Motor neuron (in vitro differentiated cells): ENCODE measurements at places on chromosomes 4 and X. TPM values are rescaled to one million over a fixed set of nuclear protein-coding genes. Genes with fewer than 3 reads are reported as not detected.

Gene F8A1
- total RNA-seq: 10.6 and 10.7 TPM in 2 replicates

Gene SLITRK2
- 12.5 and 13.5 TPM in 2 replicates for total RNA-seq

Gene HSD17B11
- 26.1 TPM in 2 replicates for total RNA-seq

Gene RTL9
- total RNA-seq: 0.60 and 0.62 TPM in 2 replicates

Gene EOLA1
- total RNA-seq: 10.6 and 14.6 TPM in 2 replicates

Gene ATP1B4
- 0.06 TPM in 1 of 2 replicates, not detected in the other for total RNA-seq

DNA sequence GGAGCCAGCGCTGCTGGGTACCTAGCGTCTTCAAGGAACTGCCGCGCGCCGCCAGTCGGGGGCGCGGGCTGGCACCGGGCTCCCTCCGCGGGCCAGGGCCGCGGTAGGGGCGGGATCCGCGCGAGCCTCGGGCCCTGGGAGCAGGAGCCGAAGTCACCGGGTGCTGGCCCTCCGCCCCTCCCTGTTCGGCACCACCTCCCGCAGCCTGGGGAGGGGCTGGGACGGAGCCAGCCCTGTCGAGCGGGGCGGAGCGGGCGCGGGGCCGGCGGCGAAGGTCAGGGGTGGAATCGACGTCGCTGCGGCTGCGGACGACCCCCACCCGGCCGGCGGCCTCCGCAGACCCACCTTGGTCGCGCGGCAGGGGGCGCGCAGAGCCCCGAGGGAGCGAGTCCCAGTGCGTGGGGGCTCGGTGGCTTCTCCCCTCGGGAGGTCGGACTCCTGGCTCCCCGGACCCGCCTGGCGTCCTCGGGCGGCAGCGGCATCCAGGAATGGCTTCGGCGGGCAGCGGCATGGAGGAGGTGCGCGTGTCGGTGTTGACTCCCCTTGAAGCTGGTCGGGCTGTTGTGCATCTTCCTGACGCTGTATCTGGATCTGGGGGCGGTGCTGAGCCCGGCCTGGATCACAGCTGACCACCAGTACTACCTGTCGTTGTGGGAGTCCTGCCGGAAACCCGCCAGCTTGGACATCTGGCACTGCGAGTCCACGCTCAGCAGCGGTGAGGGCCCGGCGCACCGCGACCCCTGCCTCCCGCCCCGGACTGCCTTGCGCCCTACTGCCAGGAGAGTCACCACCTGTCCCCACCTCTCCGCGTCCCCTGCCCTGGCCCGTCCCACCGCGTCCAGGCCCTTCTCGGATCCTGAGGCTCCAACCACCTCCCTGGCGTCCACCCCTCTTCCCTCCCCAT is 50.5 kb upstream of the FAM47C start:
- no peak for ATAC-seq

GRCh38 chr4:121988950-121989349 is 37.1 kb upstream of the TRPC3 start:
- ATAC-seq: no peak

DNA sequence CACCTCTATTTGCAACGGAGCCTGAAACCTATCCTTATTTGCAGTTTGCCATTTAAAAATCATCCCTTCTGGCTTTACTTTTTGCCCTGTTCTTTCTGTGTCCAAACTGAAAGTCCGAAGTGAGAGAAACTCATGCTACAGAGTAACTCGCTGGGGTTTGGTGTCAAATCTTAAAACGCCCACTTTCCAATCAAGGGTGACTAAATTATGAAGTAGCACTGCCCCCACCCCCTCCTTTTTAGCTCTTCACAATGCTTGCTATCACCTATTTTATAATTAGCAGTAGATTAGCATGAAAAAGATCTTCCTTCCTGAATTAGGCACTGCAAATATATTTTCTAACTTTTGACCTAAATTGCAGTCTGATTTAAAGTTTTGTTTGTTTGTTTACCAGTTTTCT is 52.5 kb downstream of the VGLL1 start:
- no peak for ATAC-seq

- ATAC-seq: no peak
These were observed 50.4 kb upstream of the SCRG1 start for GRCh38 chr4:173449380-173449717.

- no peak for ATAC-seq
These were observed 123.7 kb upstream of the TLR3 start for GRCh38 chr4:185945252-185945651.

GRCh38 chr4:52107745-52108144 is 56.6 kb downstream of the SPATA18 start:
- ATAC-seq: no peak

DNA sequence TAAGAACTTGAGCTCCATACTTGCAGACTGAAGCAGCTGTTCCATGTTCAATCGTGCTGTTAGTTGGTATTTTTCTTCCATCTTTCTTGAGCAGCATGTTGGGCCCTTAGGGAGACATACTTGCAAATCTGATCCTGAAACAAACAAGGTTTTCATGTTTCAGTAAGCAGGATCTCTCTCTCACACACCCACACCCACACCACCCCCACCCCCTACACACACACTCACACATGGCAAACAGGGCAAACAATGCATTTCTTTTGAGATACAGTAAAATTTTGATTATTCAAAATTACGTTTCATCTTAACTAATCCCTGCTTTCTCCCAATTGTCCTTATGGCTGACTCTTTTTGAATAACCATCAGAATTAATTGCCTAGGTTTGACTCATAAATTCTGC is 32.3 kb downstream of the GPC3 start:
- ATAC-seq: no peak

GRCh38 chr4:101183221-101183620 is 164.1 kb downstream of the PPP3CA start:
- no peak for ATAC-seq

DNA sequence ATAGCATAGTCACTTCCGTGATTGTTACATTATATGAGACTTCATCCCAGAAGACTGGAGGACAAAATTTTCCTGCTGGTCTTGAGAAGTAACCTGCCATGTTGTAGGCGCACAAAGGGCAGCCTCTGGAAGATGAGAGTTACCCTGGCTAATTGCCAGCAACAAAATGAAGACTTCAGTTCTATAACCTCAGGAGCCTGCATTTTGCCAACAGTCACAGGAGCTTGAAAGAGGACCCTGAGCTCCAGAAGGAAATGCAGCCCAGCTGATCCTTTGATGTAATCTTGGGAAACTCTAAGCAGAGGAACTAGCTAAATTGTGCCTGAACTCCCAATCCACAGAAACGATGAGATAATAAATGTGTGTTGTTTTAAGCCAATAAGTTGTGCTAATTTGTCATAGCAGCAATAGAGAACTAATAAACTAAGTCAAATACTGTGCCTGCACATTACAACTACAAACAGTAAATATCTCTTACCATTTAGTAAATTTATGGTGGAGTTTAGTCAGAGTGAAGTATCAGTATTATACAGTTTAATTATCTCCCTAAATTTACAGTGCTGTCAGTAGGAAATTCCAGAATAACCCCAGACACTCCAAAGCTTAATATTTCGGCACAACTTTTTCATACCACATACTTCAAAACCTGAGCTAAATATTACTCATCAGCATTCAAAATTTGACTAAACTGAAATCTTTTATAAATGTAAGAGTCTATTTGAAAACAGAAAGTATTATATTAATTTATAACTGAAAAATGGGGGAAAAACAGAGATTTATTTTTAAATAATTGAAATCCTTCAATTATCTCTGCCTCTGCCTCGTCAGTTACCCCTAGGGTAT is 90.1 kb upstream of the MAPK10 start:
- no peak for ATAC-seq

GRCh38 chr4:23853986-23854660 is 35.7 kb downstream of the PPARGC1A start:
- ATAC-seq: no peak

GRCh38 chr4:44071959-44072955 is 376.4 kb downstream of the KCTD8 start:
- ATAC-seq: no peak

GRCh38 chr4:53943345-53944085 is 120.9 kb downstream of the CHIC2 start:
- ATAC-seq: peak; percentile 47
